ENCODE measurements at places on chromosomes 13 and 19.

- peak; percentile 91 for DNase-seq
Measured at GRCh38 chr19:11137542-11138384, 17.8 kb downstream of the SPC24 start.

DNA sequence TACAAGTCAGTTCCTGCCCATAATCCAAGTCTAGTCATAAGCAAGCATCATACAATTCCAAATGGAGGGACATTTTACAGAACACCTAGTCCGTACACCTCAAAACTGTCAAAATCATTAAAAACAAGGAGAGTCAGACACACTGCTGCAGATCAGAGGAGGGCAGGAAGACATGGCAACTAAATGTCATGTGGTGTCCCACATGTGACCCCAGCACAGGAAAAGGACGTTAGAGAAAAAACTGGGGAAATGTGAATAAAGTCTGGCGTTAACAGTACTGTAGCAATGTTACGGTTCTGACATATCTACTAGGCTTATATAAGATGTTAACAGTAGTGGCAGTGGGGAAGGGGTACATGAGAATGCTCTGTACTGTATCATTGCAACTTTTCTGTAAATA is 2.3 kb downstream of the ZSCAN5A start:
- DNase-seq, result no peak

- no peak for DNase-seq
Measured at GRCh38 chr19:51491586-51491985, 10.0 kb downstream of the SIGLEC12 start.

DNA sequence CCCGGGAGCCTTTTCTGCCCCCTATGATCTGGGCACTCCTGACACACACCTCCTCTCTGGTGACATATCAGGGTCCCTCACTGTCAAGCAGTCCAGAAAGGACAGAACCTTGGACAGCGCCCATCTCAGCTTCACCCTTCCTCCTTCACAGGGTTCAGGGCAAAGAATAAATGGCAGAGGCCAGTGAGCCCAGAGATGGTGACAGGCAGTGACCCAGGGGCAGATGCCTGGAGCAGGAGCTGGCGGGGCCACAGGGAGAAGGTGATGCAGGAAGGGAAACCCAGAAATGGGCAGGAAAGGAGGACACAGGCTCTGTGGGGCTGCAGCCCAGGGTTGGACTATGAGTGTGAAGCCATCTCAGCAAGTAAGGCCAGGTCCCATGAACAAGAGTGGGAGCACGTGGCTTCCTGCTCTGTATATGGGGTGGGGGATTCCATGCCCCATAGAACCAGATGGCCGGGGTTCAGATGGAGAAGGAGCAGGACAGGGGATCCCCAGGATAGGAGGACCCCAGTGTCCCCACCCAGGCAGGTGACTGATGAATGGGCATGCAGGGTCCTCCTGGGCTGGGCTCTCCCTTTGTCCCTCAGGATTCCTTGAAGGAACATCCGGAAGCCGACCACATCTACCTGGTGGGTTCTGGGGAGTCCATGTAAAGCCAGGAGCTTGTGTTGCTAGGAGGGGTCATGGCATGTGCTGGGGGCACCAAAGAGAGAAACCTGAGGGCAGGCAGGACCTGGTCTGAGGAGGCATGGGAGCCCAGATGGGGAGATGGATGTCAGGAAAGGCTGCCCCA is 8.5 kb upstream of the CEACAM7 start:
- DNase-seq, result peak; percentile 3

- DNase-seq, result peak; percentile 4
Measured at GRCh38 chr13:45015300-45015699, 26.0 kb downstream of the GPALPP1 start.

GRCh38 chr13:26075498-26075897 is 23.7 kb upstream of the SHISA2 start:
- no peak for DNase-seq

DNA sequence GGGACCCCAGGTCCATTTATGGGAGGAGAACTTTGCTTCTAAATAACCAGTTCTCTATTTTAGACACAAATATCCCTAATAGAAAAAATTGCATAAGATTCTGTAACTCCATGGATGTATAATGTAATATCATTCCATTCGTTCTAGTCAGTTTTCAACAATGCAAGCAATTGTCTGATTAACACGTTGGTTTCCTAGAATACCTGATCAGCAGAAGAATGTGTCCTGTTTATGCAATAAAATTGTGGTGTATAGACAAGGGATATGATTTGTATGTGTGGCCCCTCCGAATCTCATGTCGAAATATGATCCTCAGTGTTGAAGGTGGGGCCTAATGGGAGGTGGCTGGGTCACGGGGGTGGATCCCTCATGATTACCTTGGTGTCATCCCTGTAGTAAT is 62.1 kb downstream of the RUBCNL start:
- DNase-seq, result peak; percentile 50

GRCh38 chr19:49591731-49592485 is 926 bp downstream of the PRR12 start:
- peak; percentile 31 for DNase-seq

GRCh38 chr13:26168835-26169234 is 53.3 kb downstream of the RNF6 start:
- no peak for DNase-seq

DNA sequence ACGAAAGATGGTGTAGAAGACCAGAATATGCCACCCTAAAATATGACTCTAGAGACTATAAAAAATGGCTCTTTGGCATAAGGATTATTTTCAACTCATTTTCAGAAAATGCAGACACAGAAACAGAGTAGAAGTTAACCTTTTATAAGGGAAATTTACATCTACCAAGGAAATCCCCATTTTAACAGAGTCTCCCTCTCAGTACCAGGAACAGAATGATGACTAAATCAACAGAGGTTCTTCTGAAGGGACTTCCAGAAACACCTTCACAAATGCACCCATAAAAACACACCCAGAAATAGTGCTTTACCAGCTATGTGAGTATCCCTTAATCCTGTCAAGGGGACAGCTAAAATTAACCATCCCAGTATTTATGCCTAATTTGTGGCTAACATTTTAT is 29.1 kb downstream of the PLPP2 start:
- DNase-seq, result no peak

DNA sequence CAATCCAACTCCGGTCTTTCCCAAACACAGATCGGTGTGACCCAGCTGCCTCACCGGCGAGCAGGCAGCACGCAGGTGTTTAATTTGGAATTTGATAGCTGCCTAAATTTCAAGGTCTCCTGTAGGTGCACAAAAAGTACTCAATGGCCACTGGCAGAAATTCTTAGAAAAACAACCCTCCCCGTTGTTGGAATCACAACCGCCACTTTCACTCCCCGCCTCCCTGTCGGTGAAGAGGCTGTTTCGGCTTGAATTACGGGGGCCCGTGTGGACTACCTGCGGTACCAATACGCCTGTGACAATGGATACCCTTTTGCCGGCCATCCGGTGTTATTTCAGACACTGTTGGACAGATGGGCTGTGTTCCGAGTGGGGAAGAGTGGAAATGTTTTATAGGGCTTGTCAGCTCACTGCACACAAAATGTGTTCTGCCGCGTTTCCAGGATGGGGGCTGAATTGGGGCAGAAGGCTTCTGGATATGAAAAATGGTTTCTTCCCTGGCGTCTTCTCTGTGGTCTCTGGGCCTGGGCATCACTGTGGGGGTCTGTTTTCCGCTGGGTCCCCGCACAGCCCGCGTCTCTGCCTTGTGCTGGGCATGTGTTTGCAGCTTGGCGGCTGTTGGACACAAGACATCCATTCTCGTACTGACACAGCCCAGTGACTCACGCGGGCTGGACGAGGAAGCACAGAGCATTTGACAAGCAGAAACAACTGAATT is 45.4 kb downstream of the ZIC5 start:
- peak; percentile 3 for DNase-seq

GRCh38 chr13:74187564-74187963 is 53.4 kb upstream of the KLF12 start:
- DNase-seq, result no peak

DNA sequence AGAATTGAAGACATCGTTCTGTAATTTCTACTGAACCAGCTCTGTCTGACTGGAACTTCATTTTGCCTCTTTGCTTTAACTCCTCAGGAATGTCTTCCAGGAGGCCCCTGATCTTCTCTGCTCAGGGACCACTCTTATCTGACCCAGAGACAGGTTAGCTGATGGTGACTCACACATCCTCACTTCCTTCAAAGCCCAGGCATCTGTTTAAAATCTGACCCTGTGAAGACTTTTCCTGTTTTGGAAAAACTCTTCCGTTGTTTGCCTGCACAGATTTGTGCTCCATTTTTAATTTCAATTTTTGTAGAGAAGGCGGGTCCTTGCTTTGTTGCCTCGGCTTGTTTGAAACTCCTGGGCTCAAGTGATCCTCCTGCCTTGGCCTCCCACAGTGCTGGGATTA is 1.6 kb downstream of the ARL11 start:
- DNase-seq, result no peak

DNA sequence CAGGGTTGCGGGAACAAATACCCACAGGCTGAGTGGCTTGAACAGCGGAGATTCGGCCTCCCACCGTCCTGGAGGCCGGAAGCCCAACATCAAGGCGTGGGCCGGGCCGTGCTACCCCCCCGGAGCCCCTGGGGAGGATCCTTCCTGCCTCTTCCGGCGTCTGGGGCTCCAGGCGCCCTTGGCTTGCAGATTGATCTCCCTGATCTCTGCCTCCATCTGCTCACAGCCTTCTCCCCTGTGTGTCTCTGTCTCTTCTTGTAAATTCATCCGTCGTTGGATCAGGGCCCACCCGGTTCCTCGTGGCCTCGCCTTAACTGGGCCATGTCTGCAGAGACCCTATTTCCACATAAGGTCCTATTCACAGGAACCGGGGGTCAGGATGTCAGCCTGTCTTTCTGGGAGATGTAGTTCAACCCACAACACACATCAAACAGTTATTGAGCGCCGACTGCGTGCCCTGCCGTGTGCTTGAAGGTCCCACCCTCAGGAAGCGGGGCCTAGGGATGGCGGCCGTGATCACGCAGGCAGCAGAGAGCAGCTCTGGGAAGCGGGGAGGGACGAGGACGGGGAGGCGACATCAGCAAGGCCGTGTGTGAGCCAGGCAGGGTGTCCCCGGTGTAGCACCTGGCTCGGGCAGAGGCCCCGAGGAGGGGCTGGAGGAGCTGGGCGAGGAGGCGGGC is 21.3 kb downstream of the HCN2 start:
- DNase-seq, result peak; percentile 71

DNA sequence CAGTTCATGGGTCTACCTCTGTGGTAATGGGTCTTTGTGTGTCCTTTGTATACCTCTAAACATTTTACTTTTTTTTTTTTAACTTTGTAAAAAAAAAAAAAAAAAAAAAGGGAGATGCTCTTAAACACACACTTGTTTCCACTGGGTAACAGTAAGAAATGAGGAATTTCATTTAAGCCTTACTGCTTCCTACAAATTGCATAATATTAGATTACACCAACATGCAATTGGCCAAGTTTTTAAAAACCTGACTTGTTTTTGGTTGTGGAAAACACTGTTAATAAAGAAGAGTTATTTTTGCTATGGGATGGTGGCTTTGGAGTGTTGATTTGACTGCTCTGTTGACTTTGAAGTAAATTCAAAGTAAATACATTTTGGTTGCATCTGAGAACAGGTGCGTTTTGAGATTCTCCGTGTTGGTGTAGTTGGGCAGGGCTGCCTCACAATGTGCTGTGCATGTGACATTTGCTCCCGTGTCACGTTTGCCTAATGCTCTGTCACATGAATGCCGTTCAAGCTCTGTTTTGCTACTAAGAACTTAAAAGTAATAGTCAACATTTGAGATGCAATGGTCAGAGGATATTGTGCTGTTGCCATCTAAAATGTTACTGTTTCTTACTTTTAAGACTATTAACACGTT is 202.4 kb downstream of the LMO7 start:
- DNase-seq, result no peak

DNA sequence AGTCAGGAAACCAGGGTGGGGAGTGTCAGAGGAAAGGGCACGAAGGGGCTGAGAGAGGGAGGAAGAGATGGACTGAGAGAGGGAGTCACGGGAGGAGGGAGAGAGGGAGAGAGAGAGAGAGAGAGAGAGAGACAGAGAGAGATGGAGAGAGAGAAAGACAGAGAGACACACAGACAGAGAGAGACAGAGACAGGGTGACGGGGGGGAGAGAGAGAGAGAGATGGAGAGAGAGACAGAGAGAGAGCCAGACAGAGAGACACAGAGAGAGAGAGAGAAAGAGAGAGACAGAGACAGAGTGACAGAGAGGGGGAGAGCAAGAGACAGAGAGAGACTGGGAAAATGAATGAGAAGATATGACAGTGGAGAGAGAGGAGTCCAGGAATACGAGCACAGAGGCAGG is 494 bp upstream of the KLK14 start:
- DNase-seq, result no peak

DNA sequence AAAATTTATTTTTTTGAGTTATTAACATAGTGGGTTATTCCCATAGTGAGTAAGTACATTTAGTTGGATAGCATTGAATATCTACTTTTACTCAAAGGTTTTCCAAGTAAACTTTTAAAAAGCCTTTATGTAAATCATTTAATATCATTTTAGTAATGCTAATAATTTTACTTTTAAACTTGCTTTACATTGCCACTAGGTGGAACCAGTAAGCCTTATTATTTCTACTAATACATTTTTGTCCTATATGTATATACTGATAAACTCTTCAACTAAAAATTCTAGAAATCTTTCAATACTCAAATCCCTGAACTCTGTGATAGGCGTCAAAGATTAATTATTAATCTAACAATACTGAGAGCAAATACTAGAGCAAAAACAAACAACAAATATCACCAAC is 1709.2 kb upstream of the PCDH20 start:
- peak; percentile 63 for DNase-seq

GRCh38 chr13:90732049-90732448 is 615.4 kb upstream of the MIR17HG start:
- DNase-seq, result no peak

DNA sequence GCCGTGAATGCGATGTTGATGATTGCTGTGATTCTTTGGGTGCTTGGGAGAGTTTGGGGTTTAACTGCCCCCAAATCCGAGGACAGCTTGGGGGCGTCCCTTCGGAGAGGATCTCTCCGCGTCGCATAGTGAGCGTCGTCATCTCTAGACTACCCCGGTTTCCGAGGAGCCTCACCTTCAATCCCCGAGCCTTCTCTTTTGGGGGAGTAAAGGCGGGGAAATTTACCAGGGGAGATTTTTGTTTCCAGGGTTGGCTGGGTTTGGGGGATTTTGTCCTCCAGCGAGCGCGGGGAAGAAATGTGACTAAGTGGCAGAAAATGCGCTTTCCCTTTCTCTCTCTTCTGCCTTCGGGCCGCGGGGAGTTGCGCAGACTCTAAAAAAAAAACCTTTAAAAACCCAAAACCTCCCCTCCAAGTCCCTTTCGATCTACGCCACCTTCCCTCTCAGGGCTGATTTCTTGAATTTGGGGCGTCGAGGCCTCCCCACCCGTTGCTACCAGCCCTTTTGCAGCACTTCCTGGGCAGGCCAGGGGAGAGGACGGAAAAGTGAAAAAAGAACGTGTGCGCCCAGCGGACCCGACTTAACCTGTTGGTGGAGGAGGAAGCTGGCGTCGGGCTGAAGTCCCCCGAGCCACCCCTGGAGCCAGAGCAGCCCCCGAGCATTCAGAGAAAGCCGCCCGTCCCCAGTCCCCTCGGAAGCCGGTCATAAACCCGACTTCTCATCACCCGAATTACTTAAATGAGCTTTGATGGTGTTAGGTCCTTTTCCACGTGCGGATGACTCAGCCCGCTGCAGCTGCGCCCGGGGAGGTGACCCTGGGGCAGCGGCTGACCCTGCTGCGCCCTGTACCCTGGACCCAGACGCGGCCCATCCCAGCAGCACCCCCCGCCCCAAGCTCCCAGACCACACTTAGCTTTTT is 17.7 kb downstream of the NFIX start:
- DNase-seq, result peak; percentile 67

Data from fibroblast of pulmonary artery (primary cell).